Bone marrow (tissue), 2 donors: ENCODE measurements at places on chromosomes 4 and X.

GRCh38 chr4:87317527-87317926 lies 5.2 kb downstream of the HSD17B13 start:
- DNase-seq = no peak

DNA sequence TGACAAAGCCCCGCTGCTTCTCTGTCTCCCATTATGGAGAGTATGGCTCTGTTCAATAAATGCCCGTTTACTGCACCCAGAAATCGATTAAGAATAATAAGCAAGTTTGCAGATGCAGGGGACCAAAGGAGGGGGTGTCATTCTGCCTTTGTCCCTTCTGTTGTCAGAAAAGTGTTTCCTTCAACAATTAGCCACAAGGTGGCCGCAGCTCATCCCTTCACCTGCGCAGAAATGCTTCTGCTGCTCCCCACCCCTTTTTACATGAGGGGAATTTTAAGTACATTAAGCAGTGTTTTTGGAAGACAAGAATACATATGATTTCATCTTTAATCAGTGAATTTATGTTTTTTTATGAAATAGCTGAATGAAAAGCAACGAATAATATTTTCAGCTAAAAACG lies 175.6 kb upstream of the ARX start:
- no peak for DNase-seq

GRCh38 chrX:132364313-132364712 lies 124.5 kb downstream of the MBNL3 start:
- DNase-seq = no peak

GRCh38 chrX:2710041-2710840 lies 19.1 kb downstream of the CD99 start:
- DNase-seq = no peak
